M059J (cell line): ENCODE measurements at places on chromosomes 6 and 20.

GRCh38 chr6:19450651-19451050, 386.5 kb upstream of the ID4 start:
- DNase-seq: no peak

GRCh38 chr6:19554356-19555225, 282.6 kb upstream of the ID4 start:
- no peak for DNase-seq

DNA sequence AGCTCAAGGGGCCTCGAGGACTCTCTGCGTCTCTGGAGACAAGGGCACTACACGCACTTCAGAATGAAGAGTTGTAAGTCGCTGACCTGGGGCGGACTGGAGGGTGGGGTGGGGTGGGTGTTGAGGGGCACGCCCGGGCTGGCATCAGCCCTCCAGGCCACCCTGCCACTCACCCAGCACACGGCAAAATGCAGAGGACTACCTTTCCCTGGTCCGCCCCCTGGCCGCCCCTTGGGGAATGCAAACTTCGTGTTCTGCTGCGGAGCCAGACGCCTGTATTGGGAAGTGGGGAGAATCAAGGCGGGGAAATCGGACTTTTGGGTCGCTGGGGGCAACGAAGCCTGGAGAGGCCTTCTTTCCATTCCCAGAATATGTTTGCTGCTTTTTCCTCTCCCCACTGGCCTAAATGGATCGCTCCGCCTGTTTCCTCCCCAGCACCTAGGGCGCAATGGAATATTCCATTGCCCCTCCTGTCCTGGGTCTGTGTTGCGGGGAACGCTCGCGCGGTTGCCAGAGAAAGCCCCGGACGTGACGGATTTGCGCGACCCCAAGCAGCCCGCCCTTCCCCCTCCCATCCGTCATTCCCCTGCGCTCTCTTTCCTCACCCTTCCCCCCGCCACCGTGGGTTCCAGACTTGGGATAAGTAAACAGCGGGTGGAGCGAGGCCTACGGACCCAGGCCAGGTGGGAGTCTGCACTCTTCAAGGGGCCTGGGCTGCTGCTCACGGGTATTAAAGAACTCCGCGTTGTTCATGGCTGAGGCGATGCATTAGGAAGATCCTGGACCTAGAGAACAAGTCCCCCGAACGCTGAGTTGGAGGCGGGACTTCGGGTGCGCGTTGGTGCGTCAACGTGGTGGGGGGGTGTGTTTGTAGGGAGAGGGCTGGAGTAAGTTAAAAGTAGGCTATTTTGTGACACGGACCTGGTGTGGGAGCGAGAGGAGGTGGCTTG, at the start of gene PPT2:
TSS of gene PPT2 (plus strand) at position 578 of the 950 bp plus-strand sequence. CDS start 454 bp downstream, outside the sequence.
- peak; percentile 87 for DNase-seq

- no peak for DNase-seq
These were observed 356.3 kb downstream of the ZFAND3 start for GRCh38 chr6:38175786-38176185.
